ENCODE measurements at places on chromosomes 7 and 10.
A peak's percentile ranks its signal among the peaks of the same experiment; 100 is the strongest.

- peak; percentile 38 for DNase-seq
Observed at GRCh38 chr10:124997771-124998623, 56.1 kb downstream of the ZRANB1 start.

DNA sequence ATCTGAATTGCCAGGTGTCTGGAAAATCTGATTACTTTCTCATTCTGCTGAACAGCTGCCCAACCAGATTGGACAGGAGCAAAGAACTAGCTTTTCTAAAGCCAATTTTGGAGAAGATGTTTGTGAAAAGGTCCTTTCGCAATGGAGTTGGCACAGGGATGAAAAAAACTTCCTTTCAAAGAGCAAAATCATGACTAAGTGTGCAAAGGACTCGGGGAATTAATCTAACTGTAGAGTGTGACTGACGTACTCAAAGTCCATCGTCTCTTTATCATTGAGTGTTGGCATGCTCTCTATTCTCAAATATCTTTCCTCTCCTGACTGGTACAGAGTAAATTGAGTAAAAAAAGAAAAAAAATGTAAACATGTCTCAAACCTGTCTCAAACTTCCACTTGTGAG, 3.3 kb downstream of the NPS start:
- no peak for DNase-seq

DNA sequence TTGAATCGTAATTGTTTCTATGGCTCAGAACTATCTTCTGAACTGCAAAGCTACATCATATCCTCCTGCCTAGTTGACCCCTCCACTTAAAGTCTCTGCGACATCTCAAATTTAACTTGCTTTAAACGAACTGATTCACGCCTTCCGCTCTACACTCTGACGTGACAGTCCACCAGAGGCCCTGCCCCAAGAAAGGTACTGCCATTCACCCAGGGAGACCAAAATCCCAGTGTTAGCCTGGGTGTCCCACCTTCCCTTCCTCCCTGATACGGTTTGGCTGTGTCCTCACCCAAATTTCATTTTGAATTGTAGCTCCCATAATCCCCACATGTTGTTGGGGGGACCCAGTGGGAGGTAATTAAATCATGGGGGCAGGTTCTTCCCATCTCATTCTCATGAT, 90.8 kb downstream of the CPXM2 start:
- DNase-seq, result peak; percentile 24

DNA sequence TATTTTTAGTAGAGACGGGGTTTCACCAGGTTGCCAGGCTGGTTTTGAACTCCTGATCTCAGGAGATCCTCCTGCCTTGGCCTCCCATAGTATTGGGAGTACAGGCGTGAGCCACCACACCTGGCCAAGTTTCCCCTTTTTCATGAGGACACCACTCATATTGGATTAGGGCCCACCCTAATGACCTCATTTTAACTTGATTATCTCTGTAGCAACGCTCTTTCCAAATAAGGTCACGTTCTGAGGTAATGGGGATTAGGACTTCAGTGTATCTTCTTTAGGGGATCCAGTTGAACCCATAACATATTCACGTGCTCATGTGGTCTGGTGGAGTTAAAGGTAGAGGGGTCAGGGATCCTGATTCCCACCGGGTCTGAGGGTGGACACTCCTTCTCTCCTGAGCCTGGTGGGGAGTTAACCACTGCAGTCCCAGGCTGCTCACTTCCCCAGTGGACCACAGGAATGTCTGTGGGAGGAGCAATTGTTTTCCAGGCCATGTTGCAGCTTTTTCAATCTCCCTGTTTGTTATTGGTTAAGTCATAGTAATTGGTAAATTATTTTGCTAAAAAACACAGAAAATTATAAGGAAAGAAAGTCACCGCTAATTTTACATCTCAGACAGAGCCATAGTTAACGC, 130.5 kb downstream of the GRK5 start:
- DNase-seq, result no peak

DNA sequence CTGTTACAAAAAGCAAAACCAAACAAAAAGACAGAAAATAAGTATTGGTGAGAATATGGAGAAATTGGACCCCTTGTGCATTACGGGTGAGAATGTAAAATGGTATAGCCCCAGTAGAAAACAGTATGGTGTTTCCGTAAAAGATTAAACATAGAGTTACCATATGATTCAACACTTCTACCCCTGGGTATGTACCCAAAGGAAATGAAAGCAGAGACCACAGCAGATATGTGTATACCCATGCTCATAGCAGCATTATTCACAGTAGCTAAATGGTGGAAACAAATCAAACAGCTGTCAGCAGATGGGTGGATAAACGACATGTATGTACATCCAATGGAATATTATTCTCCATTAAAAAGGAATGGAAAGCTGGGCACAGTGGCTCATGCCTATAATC, 42.4 kb downstream of the STARD3NL start:
- no peak for DNase-seq
